Fibroblast of the aortic adventitia (primary cell): ENCODE measurements at places on chromosomes 1 and 21.

DNA sequence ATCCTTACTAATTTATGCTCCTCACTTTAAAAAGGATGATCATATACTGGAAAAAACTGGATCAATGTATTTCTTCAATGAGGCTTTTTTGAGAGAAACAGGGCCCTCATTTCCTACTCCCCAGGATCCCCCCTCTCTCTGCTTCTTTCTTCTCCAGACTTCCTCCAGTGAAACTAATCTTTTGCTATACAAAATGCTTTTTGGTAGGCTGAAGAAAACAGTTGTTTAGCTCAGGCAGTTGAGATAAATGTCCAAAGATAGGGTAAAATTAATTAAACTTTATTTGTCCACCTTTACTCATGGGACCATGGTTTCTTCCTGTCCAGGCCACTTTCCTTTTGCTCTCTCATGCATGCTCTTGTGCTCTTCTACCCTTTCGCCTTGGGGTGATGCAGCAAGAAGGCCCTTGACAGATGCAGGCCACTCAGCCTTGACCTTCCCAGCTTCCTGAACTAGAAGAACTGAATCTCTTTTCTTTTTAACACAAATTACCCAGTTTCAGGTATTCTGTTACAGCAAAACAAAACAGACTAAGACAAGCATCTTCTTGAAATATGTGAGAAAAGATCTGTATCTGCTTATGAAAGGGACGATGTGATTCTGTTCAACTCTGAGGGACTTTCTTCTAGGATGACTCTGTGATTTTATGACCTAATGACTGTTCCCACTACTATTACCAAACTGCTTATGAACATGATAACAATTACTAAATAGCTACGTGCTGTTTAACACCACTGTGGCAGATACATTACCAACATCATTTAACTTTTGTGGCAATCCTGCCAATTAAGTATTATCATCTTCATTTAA is 63.7 kb downstream of the NVL start:
- DNase-seq = no peak

DNA sequence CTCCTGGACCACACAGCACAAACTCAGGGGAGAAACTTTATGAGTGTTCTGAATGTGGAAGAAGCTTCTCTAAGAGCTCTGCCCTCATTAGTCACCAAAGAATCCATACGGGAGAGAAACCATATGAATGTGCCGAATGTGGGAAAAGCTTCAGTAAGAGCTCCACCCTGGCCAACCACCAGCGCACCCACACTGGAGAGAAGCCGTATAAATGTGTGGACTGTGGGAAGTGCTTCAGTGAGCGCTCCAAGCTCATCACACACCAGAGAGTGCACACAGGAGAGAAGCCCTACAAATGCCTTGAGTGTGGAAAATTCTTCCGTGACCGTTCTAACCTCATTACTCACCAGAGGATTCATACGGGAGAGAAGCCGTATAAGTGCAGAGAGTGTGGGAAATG is 22.5 kb downstream of the ZSCAN20 start:
- no peak for DNase-seq

DNA sequence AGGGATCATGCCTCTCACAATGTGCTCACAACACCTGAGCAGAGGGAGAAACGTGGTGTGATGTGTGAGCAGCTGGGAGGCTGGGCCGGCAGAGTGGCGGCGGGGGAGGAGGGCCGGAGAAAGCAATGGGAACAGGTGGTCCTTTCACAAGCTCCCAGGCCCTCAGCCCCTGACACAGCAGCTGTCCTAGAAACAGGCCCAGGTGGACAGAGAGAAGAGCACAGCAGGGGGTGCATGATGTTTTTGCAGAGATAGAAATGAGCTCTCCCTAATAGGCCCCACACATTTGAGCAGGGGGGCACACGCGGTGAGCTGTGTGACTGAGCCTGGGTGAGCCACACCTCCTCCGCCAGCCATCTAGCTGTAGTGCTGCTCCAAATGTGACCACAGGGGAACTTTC is 7.6 kb upstream of the RGS16 start:
- no peak for DNase-seq

DNA sequence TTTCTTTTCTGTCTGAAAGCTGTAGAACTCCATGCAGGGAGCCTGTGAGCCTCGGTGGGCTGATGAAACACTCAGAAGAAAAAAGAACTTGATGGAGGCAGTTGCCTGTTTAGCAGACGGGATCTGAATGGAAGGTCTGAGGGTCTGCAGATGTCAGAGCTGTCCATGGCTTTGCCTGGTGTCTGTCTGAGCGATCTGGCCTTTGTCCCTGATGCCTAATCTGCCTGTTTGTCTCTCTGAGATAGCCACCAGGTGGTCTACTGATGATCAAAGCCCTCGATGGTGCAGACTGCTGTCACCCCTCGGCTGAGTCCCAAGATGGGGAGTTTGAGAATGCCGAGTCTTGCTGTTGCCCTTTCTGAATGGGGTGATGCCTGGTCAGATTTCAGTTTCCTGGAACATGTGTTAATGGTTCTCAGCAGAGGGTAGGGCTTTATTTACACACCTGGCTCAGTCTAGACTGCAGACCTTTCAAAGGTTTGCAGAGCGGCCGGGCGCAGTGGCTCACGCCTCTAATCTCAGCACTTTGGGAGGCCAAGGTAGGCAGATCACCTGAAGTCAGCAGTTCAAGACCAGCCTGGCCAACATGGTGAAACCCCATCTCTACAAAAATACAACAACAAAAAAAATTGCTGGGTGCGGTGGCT is 90.4 kb downstream of the KIF26B start:
- no peak for DNase-seq

GRCh38 chr1:114010433-114011184 is 31.3 kb downstream of the OLFML3 start:
- DNase-seq = no peak

- peak; percentile 67 for DNase-seq
Observed at GRCh38 chr21:44874497-44875315, 1.2 kb upstream of the PTTG1IP start.

GRCh38 chr1:15245593-15246360 is 1.2 kb upstream of the FHAD1 start:
- peak; percentile 72 for DNase-seq

DNA sequence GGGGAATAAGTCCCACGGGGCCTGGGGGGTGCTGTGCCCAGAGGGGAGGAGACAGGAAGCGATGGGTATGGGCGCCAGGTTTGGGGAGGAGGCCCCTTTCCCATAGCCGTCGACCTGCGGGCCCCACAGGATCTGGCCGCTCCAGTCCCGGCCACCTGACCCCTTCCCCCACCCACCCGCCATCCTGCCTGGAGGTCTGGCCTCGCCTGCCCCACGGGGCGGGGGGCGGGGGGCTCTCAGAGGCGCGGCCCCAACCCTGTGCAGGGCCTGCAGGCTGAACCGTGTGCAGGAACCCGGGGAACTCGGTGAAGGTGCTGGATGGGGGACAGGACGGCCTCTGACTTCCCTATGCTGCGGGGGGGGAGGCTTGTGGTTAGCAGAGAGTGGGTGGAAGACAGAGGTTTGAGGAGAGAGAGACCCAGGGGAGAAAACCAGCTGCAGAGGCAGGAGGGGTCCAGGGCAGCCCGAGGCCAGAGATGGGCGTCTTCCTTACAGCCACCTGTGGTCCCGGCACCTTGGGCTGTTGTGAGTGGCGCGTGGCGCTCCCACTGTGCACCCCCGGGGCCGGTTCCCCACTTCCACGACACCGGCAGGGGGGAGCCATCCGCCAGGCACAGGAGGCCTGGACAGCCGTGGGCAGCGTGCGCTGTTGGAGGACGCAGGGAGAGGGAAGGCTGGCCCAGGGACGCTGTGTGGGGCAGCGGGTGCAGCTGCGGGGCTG is 2.5 kb upstream of the TNFRSF18 start:
- DNase-seq = no peak

DNA sequence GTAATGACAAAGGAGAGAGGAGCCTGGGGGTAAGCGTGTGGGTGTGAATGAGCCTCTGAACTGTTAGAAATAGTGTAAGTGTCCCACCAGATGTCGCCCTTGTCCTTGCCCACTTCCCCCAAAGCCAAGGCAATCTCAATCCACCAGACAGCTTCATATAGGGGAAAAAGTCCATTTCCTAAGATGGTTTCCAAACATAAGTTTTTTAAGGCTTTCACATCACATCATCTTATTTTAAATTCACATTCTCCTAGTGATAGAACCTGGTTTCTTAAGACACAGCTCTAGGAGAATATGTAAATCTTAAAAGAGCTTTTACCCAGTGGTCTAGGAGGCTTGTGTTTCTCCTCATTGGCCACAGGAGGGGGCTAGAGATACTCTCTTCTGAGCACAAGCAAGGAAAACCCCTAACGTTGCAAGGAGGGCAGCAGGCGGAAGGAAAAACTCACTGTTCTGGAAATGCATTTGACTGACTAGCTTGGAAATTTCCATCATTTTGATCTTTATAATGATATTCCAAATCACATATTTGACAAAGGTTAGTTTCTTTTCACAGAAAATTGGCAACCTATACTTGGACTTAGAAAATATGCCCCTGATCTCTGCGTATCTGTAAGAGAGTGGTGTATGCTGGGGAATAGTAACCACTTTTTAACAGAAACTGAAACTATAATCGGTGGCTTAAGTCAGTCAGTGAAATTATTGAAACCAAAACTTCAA is 51.9 kb upstream of the LPAR3 start:
- peak; percentile 96 for DNase-seq

DNA sequence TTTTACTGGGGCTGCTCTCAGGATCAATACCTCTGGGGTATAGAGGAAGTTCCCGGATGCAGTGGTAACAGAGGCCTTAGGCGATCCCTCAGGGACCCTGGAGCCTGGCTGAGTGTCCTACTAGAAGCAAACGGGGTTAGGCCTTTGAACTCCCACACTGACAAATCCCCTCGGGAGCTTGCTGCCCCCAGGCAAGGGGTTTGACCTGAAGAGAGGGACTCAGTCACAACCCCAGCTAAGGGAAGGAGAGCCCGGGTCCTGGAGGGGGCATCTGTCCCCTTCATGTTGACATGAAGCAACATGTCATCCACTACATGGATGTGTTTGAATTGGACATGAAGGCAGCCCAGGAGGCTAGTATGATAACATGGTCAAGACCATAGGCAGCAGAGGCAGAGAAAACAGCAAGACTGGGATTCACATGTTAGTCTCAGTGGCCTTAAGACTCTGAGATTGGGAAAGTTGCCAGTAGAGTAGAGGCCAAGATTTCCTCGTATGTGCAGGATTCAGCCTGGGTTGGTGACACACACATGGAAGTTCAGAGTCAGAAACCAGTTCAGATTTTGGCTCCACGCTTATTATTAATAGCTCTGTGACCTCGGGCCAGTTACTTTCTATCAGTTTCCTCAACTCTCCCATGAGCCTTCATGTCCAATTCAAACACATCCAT is 101.5 kb downstream of the KCNN3 start:
- peak; percentile 40 for DNase-seq

GRCh38 chr1:230392536-230392909 is 33.6 kb downstream of the PGBD5 start:
- DNase-seq = no peak

GRCh38 chr1:111615870-111616715 is 3.5 kb upstream of the RAP1A start:
- DNase-seq = no peak

DNA sequence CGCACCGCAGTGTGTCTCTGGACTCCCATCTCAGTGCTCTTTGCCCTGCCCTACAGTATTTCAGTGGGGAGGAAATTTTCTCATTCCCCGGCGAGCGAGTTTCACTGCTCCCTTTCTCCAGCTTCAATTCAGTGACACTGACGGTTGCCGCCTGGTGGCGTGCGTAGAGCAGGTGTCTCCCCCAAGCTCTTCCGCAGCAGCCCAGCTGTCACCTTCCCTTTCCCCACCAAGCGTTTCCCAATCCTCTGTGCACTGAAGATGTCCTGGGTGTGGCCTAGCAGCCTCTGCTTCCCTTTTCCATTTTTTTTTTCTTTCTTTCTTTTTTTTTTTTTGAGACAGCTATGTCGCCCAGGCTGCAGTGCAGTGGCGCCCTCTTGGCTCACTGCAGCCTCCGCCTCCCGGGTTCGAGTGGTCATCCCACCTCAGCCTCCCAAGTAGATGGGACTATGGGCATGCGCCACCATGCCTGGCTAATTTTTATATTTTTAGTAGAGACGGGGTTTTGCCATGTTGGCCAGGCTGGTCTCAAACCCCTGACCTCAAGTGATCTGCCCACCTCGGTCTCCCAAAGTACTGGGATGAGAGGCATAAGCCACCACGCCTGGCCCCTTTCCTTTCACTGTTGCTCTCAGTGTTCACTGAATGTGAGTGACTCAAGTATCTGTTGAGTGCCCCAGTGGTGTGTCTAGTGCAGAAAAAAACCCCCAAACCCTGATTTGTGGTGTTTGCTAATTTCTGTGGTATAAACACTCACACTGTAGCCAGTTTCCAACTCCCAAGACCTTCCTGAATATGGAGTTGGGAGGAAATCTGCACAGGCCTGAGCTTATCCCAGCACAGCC is 30.1 kb downstream of the TNFRSF1B start:
- DNase-seq = no peak

- DNase-seq = peak; percentile 59
Observed at GRCh38 chr1:100671601-100672000, 47.9 kb upstream of the VCAM1 start.

- peak; percentile 21 for DNase-seq
Observed at GRCh38 chr1:25113086-25113485, 119.2 kb downstream of the SYF2 start.

GRCh38 chr1:17881761-17882160 is 126.6 kb downstream of the ACTL8 start:
- no peak for DNase-seq

- DNase-seq = no peak
Observed at GRCh38 chr1:10704368-10704882, 92.0 kb downstream of the CASZ1 start.

- DNase-seq = peak; percentile 81
Observed at GRCh38 chr1:234866007-234866866, 256.3 kb upstream of the IRF2BP2 start.

- DNase-seq = no peak
Observed at GRCh38 chr1:230515451-230516145, 89.5 kb upstream of the PGBD5 start.

DNA sequence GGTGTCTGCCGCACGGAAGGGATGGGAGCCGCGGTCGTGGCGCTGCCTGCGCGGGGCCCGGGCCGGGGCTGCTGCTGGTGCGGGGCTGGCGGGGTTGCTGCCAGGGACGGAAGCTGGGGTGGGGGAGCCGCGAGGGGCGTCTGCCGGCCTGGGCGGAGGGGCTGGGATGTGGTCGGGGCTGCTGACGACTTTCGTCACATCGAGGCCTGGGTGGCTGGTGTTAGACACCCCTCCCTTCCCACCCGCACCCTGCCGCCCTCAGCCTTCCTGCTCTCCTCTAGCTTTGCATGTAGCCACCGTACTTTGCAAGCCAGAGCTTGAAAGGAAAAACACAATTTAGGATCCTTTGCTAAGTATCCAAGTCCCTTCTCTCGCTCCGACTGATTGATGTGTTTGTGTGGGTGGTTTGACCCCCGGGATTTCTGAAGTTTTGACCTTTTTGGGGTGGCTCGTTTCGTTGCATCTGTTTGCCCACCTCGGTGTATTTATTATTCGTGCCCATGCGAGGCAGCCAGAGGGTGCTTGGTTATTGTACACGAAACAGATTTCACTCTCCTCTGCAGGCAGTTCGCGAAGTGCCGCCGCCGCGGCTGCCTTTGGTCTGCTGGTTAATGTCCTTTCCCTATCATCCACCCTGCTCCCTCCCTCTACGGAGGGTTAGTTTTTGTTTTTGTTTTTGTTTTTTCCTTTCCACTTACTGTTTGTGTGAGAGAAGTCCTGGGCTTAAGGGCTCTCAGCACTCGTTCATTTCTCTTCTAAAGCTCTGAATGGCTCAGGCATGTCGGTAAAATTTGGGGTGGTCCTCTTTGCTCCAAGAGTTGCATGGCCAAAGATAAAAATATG is 868 bp downstream of the C1orf21 start:
- peak; percentile 39 for DNase-seq

- no peak for DNase-seq
Observed at GRCh38 chr21:31912501-31912900, 39.7 kb downstream of the HUNK start.
